Stimulated activated CD8-positive, alpha-beta memory T cell treated with anti-CD3 and anti-CD28 coated beads, Interleukin-7, amount 100 ng/mL, for 48 hours (primary cell): ENCODE measurements at places on chromosomes 16 and 17.

DNA sequence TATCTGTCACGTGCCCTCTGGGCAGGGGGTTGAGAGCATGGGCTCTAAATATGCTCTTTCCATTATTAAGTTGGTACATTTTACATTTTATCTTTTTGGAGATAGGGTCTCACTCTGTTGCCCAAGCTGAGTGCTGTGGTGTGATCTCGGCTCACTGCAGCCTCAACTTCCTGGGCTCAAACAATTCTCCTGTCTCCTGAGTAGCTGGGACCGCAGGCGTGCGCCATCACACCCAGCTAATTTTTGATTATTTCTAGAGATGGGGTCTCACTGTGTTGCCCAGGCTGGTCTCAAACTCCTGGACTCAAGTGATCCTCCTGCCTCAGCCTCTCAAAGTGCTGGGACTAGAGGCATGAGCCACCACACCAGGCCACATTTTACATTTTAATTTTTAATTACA lies 43.9 kb upstream of the KDM6B start:
- DNase-seq: no peak

- DNase-seq: no peak
These were observed 207.2 kb downstream of the ENGASE start for GRCh38 chr17:79281803-79282202.

GRCh38 chr17:5536866-5537650 lies 47.3 kb downstream of the NLRP1 start:
- no peak for DNase-seq

DNA sequence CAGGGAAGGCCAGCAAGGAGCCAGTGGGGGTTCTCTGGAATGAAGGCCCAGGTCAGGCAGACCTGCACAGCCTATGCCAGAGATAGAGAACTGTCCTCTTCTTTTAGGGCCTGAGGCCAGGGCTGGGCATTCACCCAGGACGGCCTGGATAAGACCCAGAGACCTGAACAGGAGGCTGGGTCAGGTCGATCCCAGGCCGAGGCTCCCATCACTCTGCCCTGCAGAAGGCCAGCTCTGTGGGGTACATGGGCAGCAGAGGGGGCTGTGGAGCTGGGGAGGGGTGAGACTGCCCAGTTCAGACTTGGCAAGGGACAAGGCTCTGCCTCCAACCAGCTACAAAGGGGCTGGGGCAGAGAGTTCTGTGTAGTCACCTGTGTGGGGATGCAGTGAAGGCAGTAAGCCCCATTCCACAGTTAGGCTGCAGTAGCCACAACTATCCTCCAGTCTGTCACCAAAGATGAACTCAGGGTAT lies 14.6 kb downstream of the HSD11B2 start:
- DNase-seq: no peak

GRCh38 chr17:41907185-41907556 lies 11.6 kb downstream of the ACLY start:
- DNase-seq: no peak

DNA sequence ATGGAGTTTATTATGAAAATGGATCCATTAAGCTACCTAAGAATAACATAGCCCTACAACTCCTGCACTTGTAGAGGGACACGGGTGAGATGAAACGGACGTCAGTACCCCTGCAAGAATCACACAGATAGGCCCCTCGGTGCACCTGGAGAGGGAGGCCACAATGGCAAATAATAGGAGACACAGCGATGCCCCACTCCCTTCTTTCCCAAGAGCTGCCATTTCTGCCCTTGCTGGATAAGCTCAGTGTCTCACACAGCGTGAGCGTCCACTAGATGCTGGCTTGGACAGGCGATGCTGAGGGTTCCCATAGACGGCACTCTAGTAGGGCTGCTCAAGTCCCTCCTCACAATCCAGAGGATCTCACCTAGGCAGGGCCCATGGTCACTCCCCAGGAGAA lies 67.8 kb downstream of the ADCY9 start:
- no peak for DNase-seq

DNA sequence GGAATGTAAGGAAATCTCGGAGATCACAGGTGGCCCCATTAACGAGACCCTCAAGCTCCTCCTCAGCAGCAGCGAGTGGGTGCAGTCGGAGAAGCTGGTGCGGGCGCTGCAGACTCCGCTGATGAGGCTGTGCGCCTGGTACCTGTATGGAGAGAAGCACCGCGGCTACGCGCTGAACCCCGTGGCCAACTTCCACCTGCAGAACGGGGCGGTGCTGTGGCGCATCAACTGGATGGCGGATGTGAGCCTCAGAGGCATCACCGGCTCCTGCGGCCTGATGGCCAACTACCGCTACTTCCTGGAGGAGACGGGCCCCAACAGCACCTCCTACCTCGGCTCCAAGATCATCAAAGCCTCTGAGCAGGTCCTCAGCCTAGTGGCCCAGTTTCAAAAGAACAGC lies 16.2 kb downstream of the MLYCD start:
- no peak for DNase-seq

DNA sequence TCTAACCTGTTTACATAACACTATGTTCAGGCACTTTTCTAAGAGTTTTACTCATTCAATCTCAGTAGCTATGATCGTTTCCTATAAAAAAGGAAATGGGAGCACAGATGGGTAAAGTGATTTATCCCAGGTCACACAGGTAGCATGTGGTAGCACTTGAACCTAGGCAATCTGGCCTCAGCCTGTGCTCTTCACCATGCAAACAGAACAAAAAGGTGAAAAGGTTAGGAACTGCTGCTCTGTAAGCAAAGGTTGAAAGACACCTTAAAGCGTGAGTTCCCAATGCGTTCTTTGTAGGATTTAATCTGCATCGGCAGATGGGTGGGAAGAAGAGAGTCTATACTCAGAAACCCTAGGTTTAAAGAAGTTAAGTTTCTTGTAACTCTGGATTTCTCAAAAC lies 14.9 kb upstream of the KLHL11 start:
- no peak for DNase-seq

DNA sequence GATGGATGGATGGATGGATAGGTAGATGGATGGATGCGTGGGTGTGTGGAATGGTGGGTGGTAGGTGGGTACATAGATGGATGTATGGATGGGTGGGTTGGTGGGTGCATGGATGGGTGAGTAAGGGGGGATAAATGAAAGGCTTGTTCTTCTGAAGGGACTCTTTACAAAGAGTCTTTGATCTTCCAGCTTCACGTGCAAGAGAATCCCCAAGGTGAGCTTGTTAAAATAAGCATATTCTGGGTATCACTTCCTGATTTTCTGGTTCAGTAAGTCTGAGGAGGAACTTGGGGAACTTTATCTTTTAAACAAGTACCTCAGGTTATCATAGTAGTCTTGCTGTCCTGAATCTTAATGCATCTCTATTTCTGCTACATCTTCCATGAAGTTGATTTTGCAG lies 639.1 kb downstream of the MAF start:
- DNase-seq: no peak

- no peak for DNase-seq
These were observed 273.9 kb upstream of the MAF start for GRCh38 chr16:79874391-79874790.

- no peak for DNase-seq
These were observed 9.4 kb downstream of the CYGB start for GRCh38 chr17:76528156-76528527.

DNA sequence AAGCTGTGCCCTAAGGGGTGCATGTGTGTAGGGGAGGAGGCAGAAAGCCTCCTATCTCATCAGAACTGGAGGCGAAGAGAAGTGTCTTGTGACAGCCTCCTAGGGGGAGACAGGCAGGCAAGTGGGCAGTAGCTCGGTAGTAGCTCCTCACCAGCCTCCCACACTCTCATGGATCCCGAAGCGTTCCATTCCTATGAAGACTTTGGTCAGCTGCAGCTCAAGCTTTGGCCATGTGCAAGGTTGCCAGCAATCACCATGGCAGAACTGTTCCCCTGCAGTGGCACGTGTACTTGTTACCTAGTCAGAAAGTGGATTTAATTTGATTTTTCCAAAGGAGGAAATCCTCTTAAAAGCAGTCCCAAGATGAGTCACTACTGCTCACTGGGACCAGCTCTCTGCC lies 6.7 kb downstream of the MRPL58 start:
- no peak for DNase-seq

- DNase-seq: no peak
These were observed 41.1 kb downstream of the SRL start for GRCh38 chr16:4200781-4201137.

GRCh38 chr16:87765473-87765775 lies 362 bp downstream of the KLHDC4 start:
- DNase-seq: no peak

DNA sequence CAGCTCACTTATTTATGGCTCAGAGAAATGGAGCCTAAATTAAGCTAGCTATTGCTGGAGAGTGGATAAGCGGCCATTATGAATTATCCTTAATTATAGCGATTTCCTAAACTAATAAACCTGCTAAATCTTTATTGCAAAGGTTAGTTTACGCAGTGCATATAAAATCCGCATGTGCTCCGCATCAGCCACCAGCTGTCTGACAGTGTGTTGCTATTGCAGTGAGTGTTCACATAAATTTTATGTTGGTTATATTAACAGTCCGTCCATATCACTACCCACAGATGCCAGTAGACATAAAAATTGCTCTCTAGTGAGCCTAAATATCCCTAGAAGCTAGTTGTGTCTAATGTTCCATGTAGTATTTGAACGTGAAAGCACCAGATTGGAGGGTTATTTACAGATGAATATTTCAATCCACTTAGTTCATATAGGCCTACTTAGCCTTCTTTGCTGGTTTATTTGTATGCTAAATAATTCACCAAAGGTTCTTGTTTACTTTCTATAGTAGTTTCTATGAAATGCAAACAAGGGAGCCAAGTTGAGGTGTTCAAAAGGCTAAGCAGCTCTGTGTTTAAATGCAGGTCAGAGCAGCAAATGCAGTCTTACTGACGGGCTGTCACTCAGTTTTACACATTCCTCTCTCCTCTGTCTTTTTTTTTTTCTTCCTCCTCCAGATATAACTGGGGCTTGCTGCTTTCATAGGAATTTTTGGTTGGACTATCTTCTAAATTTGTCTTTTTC lies 219.1 kb downstream of the IRX3 start:
- DNase-seq: no peak

DNA sequence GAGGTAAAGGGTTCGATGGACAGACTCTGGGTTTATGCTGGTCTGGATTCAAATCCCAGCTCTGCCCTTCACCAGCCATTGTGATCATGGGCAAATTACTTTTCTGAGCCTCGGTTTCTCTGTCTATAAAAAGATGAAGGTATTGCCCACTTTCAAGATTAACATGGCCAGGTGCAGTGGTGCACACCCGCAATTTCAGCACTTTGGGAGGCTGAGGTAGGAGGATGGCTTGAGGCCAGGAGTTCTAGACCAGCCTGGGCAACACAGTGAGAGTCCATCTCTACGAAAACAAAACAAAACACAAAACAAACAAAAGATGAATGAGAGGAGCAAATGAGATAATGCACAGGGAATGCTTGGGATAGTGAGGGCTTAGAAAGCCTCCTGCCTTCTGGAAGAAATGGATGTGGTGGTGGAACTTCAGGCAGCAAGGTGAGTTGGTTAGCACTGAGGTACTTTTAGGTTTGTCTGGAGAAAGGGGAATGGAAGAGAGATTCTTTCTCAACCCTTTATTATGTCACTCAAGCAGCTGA lies 8.5 kb downstream of the ADGRG3 start:
- DNase-seq: no peak

DNA sequence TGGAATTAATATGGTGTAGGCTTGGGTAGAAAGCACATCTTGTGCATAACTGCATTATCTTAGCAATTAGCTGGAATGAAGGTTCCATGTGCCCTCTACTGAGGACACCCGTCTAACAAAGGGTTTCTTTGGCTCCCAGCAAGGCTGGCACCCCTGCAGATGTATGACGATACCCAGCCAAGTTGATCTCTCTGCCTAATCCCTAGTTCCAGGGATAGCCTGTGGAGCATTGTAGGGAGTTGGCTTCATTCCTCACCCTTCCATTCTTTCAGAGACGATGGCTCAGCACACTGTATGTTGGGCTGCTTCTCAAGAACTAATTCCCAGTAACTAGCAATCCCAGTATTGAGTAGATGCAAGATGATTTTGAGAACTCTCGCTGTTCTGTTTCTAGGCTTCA lies 182.5 kb downstream of the SNX29 start:
- no peak for DNase-seq

DNA sequence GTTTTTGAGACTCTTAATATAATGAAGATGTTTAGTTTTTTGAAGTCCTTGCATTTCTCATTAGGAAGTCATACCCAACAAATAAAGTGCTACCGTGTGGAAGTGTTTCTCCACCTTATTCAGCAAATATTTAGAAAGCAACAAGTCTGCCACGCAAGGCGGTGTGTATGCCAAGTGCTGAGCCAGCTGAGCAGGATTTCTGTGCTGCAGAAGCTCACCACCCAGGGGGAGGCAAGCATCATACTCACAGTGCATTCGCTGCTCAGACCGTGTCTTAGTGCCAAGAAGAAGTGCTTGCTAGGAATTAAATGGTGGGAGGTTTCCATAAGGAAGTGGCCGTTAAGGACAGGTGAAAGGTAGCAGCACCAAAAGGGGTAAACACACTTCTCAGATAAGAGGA lies 111.2 kb downstream of the ARHGAP44 start:
- no peak for DNase-seq

- no peak for DNase-seq
These were observed 74.8 kb downstream of the SLC5A11 start for GRCh38 chr16:24920568-24920967.

DNA sequence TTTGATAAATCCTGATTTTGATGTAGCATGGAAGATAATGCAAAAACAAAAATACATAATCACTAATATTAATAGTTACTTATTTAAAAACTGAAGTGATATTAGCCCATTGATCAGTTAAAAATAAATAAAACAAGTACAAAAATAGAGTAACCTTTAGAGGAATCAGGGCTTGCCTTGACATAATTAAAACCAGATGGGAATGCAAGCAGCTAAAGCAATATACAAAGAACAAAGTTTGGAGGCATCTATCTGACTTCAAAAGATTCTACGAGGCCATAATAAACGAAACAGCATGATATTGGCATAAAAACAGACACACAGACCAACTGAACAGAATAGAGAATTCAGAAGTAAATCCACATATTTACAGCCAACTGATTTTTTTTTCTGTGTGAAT lies 15.0 kb upstream of the HEATR3 start:
- no peak for DNase-seq

GRCh38 chr16:67936124-67936879 lies at the start of gene PSMB10:
Gene PSMB10 (minus strand): TSS chr16:67936850. CDS start chr16:67936749, 101 bp downstream.
- DNase-seq: no peak

DNA sequence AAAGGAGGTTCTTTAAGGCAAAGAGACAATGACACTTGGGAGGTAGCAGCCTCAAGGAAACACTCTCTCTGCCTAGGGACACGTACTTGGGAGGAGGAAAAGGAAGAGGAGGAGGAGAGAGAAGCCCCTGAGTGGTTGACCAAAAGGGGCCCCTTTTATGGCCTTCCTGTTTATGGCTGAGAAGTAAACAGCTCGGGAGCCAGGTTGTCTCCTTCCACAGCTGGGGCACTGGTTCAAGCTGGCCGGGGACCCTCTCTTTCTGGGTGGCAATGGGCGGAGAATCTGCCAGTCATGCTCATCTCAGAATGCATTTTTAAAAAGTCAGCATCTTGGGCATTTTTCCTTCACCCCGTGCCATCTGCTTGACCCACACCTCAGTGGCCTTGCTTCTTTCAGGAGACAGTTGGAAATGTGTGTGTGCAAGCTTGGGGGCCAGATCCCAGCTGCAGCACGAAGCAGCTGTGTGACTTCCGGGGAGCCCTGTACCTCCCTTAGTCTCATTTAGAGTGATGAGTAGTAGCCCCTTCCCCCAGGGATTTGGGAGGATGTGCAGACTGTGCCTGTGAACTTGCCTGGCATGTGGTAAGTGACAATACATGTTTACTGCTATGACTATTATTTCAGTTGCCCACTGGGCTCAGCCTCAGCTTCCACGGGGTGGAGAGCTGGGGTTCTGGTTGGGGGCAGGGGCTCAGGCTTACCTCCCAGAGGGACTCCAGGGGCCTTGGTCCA lies 33.8 kb upstream of the SALL1 start:
- no peak for DNase-seq

- no peak for DNase-seq
These were observed 1034.0 kb upstream of the EEF2KMT start for GRCh38 chr16:6131526-6132050.
